ENCODE measurements at places on chromosomes 4 and X. TPM values are rescaled to one million over a fixed set of nuclear protein-coding genes. Genes with fewer than 3 reads are reported as not detected.
A peak's percentile ranks its signal among the peaks of the same experiment; 100 is the strongest.

The DGAT2L6 gene
- not detected for total RNA-seq

The PAGE2 gene
- not detected for total RNA-seq

The MAMLD1 gene
- total RNA-seq = 4.8 TPM

The UTP14A gene
- 28.0 TPM for total RNA-seq

The EGFL6 gene
- not detected for total RNA-seq

The VSIG4 gene
- total RNA-seq = not detected

GRCh38 chrX:128020701-128021100, 31.5 kb downstream of the ACTRT1 start:
- DNase-seq = no peak

- DNase-seq = peak; percentile 78
Measured at GRCh38 chr4:78864405-78865024, 74.7 kb downstream of the PAQR3 start.

- peak; percentile 84 for DNase-seq
Measured at GRCh38 chr4:156974264-156974663, 2.7 kb upstream of the PDGFC start.

- DNase-seq = peak; percentile 97
Measured at GRCh38 chr4:23022032-23022431, 329.3 kb downstream of the GBA3 start.

- DNase-seq = no peak
Measured at GRCh38 chr4:20512985-20513384, 187.3 kb upstream of the PACRGL start.

GRCh38 chr4:77629885-77630284, 24.3 kb downstream of the CXCL13 start:
- no peak for DNase-seq

GRCh38 chrX:57821703-57822387, 88.4 kb downstream of the ZXDA start:
- DNase-seq = peak; percentile 66

DNA sequence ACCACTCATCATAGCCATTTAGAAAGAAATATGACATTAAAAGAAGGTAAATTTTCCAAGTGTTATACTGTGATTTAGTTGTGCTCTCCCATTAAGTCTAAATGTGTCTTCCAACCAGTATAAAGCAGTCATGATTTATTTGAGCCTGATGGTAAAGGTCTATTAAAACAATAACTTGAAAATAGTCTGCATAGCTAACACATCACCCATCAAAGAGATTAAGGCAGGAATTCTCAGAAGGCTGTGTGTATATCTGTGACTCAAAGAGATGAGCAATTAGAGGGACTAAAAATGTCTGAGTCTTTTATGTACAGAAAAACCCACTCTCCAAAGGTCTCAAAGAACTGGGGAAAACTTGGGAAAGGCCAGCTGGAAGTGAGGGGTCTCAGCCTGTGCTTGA, 70.3 kb upstream of the IQCM start:
- DNase-seq = peak; percentile 82

DNA sequence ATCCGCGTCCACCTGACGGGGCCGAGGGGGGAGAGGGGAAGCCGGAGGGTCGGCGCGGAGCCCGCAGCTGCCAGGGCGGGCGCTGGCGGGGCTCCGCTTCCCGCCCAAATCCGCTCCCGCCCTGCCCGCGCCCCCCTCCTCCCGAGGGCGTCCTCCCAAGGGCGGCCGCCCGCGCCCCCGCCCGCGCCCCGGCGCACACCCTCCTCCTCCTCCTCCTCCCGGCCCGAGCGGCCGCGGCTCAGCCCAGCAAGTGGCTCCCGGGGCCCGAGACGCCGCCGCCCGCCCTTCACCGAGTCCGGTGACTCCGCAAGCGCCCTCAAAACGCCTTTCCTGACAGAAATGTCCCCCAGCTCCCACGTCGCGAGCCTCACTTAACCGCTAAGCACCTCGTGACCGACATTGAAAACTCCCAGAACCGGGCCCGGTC, 487 bp downstream of the HMGB2 start:
- peak; percentile 37 for DNase-seq

DNA sequence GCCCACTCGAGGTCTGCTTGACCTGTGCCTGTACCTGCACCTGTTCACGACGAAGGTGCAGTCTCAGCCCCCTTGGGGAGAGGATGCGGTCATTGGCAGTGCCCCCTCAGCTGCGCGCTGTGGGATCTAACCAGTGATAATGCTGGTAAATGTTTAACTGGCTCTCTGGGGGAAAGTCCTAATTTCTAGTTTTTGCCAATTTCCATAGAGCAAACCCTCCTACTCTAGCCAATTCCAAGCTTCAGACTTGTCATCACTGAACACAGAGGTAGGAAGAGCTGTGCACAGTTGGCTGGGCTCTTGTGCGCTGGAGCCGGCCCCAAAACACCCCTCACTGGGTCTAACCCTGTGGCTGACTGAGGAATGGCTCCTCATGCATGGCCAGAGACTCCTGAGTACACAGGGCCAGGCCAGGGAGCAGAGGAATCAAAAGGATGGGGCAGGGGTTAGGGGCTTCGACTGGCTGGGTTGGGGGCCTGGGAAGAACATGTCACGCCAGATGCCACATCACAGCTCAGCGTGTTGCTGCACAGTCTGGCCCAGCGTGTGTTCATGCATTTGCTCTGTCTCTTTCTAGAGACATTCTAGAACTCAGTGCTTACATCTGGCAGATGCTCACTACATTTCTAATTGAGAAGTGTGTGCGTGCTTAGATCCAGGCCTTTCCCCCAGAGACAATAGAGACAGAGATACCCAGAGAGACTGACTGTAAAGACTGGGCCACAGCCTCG, 270.8 kb downstream of the BCOR start:
- no peak for DNase-seq

GRCh38 chr4:38284294-38285030, 324.3 kb downstream of the PTTG2 start:
- DNase-seq = no peak

DNA sequence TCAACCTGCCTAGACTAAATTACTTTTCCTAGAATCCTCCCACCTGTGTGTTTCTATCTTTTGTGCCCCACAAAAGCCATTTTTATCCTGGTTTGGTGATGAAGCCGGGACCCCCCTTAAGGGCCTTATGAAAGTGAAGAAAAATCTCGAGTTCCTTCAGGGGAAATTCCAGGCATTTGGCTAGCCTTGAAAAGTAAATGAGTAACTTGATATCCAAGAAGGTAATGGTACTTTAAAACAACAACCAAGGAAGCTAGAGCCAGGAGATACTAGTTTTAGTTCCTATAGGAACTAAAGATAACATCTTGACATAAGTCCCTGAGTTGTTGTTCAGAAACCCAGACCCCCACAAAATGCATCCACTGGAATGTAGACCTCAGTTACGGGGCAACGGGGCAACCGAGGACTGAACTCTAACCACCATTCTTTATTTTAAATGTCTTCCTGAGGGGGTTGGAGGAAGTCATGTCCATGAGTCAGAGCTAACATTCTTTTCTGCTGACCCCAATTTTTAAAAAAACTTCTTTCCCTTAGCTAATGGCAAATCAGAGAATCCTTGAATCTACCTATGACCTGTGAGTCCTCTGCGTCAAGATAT, 73.9 kb downstream of the VCX3A start:
- no peak for DNase-seq

- DNase-seq = no peak
Measured at GRCh38 chr4:138668309-138668708, 347.3 kb upstream of the NOCT start.

DNA sequence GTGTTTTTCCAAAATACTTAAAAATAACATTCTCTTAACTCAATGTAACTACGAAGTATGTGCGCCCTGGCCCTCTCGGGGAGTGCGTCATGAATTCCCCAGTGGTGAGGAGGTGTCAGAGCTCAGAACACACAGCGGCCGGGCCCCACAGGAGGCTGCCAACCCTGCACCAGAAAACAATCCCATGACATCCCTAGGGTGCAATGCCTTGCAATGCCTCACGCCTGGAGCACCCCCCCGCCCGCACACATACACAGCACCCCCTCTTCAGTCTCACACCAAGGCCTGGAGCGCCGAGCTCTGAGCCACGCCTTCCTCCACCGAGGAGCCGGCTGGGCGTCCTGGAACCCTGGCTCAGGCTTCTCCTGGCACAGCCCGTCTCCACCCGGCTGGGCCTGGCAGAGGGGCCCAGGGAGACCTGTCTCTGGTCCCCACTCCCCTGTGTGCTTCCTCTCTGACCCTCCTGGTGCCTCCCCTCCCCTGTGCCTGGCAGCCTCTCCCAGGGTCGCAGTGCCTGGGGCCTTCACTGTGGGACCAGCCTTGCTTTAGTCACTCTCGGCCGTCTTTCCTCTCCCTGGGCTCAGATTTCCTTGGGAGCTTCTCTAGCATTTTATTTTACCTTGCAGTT, 108.2 kb upstream of the ADRA2C start:
- peak; percentile 15 for DNase-seq

- no peak for DNase-seq
Measured at GRCh38 chrX:76434103-76434741, 6.7 kb downstream of the MAGEE1 start.

DNA sequence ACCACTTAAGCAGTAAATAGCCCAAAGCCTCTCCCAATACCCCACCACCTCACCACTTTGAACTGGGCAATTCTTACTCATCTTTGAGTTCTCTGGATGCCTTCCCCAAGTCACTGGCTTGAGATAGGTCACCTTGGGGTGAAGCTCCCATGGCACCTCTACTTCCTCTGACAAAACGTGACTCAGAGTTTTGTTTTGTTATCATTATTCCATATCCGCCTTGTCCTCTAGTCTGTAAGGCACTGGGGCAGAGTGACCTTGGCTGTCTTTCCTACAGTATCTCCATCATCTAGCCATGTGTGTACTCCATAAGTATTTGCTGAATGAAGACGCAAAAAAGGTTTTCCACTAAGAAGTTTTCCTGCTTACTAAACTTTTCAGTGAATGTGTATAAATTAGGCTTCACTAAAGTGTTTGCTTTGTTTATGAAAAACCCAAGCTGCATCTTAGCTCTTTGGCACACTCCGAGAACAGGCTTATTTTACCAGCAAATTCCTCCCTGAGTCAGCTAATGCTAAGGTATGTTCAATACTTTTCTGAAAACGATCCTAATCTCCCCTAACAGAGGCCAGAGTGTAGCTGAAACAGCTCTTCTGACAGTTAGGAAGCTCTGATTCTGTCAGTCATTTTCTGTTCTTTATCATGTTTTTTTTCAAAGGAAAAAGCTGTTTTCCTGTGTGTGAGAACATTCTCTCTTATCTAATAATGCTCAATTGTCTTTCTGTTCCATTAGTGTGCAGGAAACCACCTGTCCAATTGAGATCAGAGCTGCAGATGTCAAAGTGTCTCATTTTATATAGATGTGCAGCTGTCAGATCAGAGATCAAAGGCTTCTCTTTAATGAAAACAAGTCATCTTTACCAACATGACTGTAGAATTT, 30.2 kb upstream of the TSPAN5 start:
- DNase-seq = peak; percentile 94

- DNase-seq = peak; percentile 33
Measured at GRCh38 chr4:680928-681645, 6.7 kb downstream of the MYL5 start.

DNA sequence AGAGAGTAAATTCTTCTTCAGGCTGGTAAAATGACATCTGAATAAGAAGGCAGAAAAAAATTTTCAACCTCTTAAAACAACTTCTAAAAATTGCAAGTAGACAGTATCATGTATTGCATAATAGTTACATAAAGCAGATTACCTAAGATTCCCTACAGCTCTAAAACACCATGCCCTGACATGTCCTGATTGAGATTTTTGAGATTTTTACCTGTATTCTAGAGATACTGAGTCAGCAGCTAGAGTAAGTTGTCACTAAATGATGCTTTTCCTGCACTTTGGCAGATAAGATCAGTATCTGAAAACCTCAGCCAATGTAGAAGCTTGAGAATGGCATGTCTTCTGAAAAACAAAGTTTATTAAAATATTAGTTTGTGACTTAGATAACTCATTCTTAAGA, 713.6 kb downstream of the CCSER1 start:
- DNase-seq = no peak

GRCh38 chr4:98928131-98928504, 815 bp downstream of the EIF4E start:
- peak; percentile 76 for DNase-seq

DNA sequence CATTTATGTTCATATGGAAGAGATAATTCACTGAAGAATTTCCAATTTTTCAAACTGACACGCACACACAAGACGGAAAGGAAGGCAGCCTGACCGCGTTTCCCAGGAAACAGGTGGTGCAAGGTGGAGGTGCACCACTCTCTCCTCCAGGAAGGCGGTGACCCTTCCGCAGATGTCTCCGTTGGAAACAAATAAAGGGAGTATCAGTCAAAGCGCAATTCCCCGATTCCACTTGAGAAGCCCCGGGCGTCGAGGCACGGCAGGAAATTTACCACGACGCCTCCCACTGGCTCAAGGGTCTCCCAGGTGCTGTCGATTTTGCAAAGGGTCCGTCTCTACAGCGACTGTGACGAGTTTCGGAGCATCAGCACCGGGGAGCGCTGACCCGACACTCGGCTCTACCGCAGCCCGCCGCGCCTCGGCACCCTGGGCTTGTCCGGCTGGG, 770 bp upstream of the TIGD2 start:
- no peak for DNase-seq

DNA sequence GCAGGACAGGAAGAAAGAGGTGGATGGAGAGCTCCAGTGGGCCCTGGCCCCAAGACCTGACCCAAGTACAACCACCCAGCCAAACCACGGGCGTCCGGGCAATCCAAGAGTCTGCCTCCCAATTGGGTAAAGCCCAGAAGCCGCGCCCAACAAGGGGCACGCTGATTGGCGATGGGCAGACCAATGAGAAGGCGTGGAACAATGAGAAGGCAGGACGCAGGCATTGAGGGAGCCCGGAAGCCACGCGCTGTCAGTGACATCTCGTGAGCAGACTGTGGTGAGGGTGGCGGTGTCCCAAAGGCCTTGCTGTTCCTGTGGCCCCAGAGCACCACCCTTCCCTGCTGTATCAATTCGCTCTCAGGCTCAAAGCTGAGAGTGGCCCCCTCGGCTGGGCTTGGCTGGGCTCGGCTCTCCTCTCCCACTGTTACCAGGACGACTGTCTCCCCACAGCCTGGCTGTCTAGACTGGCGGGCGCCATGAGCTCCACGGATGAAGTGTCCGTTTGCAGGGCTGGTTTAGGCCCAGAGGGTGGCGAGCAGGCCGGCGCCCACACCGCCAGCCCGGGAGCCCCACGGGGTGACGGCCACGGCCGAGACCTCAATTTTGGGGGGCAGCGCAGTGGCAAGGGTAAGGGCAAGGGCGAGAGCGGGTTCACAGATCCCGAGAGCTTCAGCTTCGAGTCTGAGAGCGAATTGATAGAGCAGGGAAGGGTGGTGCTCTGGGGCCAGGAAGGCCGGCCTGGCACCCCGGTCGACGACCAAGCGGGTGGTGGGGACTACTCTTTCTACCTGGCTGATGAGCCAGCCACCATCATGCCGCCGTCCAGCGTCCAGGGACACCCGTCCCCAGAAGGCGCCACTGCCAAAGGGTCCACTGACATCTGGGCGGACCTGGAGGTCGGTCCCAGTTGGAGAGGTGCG, at the start of gene LOC101059915:
LOC101059915 (plus strand) TSS at position 219 of the 920 bp plus-strand sequence.
- DNase-seq = no peak

GRCh38 chr4:123600987-123601904, 204.7 kb downstream of the SPRY1 start:
- DNase-seq = no peak

- DNase-seq = no peak
Measured at GRCh38 chrX:68763481-68763880, 65.3 kb upstream of the EFNB1 start.

- DNase-seq = no peak
Measured at GRCh38 chrX:33134164-33134563, 77.2 kb downstream of the DMD start.
